ENCODE measurements at places on chromosomes 4 and X. TPM values are rescaled to one million over a fixed set of nuclear protein-coding genes. Genes with fewer than 3 reads are reported as not detected.
A peak's percentile ranks its signal among the peaks of the same experiment; 100 is the strongest.

HS6ST2 gene
- total RNA-seq = 6.3 TPM

PRR27 gene
- not detected for total RNA-seq

AWAT2 gene
- total RNA-seq = not detected

PAGE5 gene
- not detected for total RNA-seq

CSAG2 gene
- total RNA-seq = not detected

TGIF2LX gene
- total RNA-seq = not detected

LNX1 gene
- total RNA-seq = 23.4 TPM

PRPS2 gene
- 29.0 TPM for total RNA-seq

AVPR2 gene
- 0.32 TPM for total RNA-seq

TMEM271 gene
- total RNA-seq = not detected

GLRB gene
- total RNA-seq = 0.91 TPM

TMSB15A gene
- not detected for total RNA-seq

CHRNA9 gene
- not detected for total RNA-seq

- no peak for DNase-seq
These were observed 357.4 kb downstream of the STIM2 start for GRCh38 chr4:27218013-27218412.

GRCh38 chr4:180530787-180531186 lies 1712.4 kb upstream of the TENM3 start:
- no peak for DNase-seq

- DNase-seq = no peak
These were observed 47.3 kb downstream of the TSPAN5 start for GRCh38 chr4:98610926-98611676.

GRCh38 chrX:46716796-46717195 lies 42.1 kb downstream of the SLC9A7 start:
- DNase-seq = no peak

GRCh38 chrX:25968920-25969319 lies 169.2 kb upstream of the MAGEB18 start:
- no peak for DNase-seq

DNA sequence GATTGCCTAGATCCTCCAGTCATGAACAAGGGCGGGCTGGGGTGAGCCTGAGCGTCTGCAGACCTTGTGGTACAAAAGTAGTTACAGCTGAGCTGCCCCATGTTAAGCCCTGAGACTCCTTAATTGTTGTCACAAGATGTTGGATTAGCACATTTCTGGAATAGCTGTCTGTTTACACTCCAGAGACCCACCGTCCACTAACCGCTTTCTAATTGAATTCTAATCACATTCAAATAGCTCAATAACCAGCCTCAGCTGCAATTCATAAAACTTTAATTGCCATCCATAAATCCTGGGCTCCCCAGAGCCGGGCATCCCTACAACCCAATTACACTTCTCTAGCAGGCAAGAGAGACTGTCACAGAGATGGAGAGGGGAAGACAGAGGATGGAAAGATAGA lies 1.6 kb upstream of the GSX2 start:
- no peak for DNase-seq

DNA sequence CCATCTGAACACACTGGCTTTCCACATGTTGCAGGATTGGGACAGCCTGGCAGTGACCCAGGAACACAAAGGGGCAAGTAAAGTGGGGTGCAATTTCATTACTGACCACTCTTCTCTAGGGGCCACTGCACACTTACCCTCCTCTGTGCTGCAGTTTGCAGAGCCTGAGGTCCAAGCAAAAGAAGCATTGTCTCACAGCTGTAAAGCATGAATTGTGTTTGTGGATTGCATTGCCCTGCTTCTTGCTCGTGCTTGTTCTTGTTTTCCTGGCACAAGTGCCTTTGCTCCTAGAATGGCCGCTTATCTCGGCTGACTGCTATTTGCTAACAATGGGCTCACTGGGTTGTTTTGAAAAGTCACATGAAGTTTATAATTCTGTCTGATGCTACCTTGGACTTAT lies 209.1 kb upstream of the JADE1 start:
- DNase-seq = no peak

GRCh38 chr4:168981942-168982341 lies 28.1 kb downstream of the CBR4 start:
- no peak for DNase-seq

- no peak for DNase-seq
These were observed 195.9 kb downstream of the SHOX start for GRCh38 chrX:826448-826847.

GRCh38 chr4:127558088-127558487 lies 74.7 kb upstream of the INTU start:
- DNase-seq = no peak

- no peak for DNase-seq
These were observed 45.6 kb upstream of the USP46 start for GRCh38 chr4:52704661-52705060.

DNA sequence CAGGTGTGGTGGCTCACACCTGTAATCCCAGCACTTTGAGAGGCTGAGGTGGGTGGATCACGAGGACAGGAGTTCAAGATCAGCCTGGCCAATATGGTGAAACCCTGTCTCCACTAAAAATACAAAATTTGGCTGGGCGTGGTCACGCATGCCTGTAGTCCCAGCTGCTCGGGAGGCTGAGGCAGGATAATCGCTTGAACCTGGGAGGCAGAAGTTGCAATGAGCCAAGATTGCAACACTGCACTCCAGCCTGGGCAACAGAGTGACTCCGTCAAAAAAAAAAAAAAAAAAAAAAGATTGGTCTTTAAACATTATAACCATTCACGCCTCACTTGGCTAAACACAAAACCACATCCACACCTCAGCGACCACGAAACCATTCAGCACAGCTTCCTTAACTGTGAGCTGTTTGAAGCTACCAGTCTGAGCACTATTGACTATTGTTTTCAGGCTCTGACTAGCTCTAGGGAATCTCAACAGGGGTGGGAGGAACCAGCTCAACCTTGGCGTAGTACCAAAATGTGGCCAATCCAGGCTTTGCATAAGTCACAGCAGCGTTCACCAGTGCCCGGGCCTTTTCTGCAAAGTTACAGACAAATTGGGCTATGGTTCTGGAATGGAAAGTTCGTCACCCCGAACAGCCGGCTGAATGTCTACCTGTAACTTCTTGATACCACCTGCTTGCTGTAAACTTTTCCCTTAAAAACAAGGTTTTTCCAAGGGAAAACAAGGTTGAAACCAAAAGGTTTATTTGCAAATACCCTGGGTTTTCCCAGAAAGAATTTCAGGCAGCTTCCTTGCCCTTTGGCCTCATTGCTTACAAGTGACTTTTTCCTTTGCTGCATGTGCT lies 73.6 kb upstream of the DHX15 start:
- peak; percentile 4 for DNase-seq

- no peak for DNase-seq
These were observed 49.4 kb downstream of the NSG1 start for GRCh38 chr4:4436244-4436823.

DNA sequence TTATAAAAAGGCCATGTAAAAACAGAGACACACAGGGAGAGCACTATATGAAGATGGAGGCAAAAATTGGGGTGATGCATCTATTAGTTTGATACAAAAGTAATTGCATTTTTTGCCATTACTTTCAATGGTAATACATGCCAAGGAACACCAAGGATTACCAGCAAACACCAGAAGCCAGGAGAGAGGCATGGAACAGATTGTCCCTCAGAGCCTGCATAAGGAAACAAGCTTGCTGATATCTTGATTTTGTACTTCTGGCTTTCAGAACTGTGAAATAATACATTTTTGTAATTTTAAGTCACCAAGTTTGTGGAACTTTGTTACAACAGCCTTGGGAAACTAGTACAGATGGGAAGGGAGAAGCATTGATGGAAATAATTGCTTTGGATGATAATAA lies 45.6 kb upstream of the BOD1L1 start:
- no peak for DNase-seq

DNA sequence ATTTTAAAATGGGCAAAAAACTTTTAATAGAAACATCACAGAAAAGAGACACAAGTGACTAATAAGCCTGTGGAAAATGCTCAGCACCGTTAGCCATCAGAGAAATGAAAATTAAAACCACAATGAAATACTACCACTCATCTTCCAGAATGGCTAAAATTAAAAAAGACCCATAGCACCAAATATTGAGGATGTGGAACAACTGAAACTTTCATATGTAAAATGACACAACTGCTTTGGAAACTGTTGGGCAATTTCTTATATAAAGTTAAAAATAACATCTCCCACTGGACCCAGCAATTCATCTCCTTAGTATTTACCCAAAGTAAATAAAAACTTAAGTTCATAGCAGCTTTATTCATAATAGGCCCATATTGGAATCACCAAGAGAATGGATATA lies 94.2 kb downstream of the TENM3 start:
- no peak for DNase-seq

DNA sequence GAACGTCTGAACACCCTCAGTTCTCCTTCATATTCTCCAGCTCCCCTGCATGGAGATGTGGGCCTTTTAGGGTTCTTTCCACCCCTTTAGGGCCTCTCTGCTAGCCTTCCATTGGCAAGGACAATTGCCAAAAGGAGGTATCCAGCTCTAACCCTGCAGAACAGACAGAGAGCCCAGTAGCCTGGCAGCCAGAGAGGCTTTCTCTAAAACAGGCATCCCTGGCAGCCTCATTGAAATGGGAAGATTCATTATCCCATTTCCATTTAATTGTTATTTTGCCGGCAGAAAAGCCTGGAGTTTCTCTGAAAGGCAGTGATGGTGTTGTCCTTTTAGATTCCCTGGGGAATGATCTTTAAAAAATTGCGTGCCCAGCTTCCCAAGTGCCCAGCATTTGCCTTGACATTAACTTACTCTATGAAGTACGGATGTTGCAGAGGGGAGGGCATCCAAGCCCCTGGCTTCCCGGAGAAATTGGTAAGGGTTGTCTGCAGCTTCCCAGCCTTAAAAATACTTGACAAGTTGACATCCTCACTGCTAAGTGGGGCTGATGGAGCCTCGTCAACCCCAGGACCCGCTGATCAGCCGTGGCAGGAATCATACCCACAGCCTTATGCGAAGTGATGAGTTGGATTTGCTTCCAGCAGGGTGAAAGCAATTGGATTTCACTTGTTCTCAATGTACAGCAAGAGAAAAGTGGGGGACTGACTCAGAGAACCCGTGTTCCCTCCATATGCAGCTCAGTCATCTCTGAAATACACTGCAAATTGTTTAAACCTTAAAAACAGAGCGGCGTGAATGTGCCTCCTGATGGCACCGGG lies 244.1 kb downstream of the CRLF2 start:
- DNase-seq = no peak

DNA sequence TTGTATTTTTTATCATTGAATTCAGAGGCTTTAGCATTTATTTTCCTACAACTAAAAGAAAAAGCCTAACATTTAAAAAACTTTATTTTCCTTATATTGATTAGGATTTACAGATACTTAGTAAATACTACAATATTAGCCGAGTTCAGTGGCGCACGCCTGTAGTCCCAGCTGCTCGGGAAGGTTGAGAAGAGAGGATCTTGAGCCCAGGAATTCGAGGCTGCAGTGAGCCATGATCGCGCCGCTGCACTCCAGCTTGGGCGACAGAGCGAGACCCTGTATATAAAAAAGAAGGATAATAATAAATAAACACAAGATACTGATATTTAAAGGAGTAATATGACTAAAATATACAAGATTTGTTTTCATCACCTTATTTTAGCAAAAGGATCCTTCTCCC lies 681 bp upstream of the UPF3B start:
- no peak for DNase-seq

DNA sequence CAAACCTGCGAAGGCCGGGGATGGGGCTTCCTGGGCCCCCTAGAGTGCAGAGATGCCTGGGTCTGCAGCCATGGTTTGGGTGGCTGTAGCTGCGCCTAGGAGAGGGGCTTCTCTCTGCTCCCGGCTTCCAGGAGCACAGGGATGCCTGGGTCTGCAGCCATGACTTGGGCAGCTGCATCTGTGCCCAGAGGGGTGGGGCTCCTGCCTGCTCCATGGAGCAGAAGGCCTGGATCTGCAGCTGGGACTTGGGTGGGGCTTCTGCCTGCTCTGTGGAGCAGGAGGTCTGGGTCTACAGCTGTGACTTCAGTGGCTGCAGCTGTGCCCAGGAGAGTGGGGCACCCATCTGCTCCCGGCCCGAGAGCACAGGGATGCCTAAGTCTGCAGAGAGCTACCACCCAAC lies 20.8 kb downstream of the SPON2 start:
- DNase-seq = no peak

GRCh38 chrX:123771449-123772064 lies 38.7 kb upstream of the THOC2 start:
- DNase-seq = no peak

- no peak for DNase-seq
These were observed 147.5 kb downstream of the DLG3 start for GRCh38 chrX:70592091-70592490.

GRCh38 chr4:4358093-4358854 lies 28.6 kb upstream of the NSG1 start:
- no peak for DNase-seq

DNA sequence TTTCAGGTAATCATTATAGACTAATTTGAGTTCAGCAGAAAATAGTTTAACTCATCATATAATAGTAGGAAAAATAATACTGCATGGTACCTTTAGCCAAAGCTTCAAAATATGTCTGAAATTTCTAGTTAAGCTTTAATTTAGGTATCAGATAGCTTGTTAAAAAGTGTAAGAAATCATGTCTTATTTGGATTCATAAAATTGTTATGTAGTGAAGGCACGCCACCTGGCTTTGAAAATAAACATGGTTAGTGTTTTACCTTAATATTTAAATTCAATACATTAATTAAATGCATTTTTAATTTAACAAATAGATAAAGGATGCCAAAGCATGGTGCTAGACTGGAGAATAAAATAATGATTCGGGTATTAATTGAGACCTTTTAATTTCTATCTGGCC lies 211.4 kb downstream of the FSTL5 start:
- DNase-seq = no peak

GRCh38 chr4:102585329-102585728 lies 84.2 kb downstream of the NFKB1 start:
- DNase-seq = no peak

DNA sequence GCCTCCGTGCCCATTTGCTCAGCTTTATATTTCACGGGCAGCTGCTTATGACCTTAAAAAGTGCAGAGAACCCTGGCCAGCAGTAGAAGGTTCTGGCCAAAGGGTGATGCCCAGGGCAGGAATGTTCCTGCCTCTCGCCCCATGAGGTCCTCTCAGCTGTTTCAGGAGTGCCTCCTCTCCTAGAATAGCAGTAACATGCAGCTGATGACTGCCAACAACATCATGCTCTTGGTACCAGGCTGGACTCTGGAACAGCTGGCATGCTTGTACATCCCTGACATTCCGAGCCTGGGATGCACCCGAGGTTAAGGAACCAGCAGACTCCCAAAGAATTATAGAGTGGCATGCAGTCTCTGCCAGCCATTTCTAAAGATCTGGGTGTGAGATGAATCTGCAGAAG lies 11.7 kb upstream of the TENM3 start:
- DNase-seq = no peak

DNA sequence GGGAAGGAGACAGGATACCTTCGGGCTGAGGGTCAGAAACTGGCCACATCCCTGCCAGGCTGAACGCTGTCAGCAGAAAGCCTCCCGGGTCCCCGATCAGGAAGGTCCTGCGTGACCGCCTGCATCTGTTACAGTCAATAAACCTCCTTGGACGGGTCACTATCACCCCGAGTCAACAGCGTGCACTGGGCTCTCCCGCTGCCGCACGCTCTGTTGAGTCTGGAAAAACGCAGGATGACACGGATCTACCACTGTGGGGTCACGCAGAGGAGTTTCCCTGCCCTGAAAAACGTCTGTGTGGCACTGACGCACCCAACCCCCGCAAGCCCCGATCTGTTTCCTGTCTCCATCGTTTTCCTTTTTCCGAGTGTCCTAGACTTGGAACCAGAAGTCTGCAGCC lies 12.1 kb downstream of the PPP2R3B start:
- no peak for DNase-seq
